Non-pigmented ciliary epithelial cell (primary cell): ENCODE measurements at places on chromosomes 2 and 18.

- DNase-seq: no peak
These were observed 2.0 kb downstream of the BCL11A start for GRCh38 chr2:60551240-60552077.

- no peak for DNase-seq
These were observed 30.6 kb downstream of the SDC1 start for GRCh38 chr2:20194097-20195015.

DNA sequence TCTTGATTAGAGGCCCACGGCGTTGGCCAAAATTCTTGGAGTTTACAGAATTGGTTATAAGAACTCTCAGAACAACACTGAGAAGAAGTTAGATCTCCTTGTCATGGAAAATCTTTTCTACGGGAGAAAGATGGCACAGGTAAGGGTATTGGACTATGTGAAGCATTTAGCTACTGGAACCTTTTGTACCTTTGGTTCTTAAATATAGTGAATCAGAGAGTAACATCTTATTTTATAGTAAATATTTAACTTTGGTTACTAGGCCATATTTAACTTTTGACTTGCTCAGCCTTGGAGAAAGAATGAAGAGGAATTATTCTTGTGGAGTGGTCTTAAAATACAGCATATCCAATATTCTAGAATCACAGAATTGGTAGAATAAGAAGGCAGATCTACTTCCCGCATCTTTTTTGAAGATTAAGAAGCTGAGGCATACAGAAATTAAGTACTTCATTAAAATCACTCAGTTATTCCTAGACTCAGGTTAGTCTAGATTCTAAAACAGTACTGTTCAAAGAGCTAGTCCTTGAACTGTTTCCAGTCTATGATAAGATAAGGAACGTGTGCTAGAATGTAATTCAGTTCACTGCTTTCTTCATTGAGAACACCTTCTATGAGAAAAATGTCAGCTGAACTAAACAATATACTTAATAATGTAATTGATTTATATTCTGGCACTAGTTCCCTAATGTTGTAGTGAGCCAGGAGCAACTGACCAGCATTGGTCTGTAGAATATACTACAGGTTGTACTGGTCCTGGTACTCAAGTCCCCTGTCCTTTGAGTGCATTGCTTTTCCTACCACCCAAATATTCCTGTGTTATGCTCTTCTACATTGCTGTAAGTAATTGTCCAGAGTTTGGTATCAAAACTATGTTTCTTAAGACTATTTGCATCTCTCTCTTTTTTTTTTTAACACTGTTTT lies 53.7 kb upstream of the PTH2R start:
- DNase-seq: no peak

DNA sequence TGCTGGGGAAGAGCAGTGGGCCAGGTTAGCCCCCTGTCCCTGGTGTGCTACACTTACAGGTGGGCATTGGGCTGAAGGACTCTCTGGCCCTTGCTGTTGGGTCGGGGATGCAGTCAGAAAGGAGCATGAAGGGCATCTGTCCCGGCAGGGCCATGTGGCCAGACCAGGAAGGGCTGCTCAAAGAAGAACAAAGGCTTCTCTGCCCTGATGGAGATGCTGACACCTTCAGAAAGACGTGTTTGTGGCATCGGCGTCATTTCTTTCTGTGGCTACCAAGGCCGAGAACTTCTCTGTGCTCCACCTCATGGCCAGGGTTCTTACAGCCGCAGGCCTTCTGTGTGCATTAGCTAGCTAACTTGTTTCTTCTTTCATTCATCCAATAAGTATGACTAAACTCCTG lies 239.1 kb downstream of the FAM210A start:
- no peak for DNase-seq

- DNase-seq: no peak
These were observed 33.7 kb upstream of the COL5A2 start for GRCh38 chr2:189213250-189213649.

DNA sequence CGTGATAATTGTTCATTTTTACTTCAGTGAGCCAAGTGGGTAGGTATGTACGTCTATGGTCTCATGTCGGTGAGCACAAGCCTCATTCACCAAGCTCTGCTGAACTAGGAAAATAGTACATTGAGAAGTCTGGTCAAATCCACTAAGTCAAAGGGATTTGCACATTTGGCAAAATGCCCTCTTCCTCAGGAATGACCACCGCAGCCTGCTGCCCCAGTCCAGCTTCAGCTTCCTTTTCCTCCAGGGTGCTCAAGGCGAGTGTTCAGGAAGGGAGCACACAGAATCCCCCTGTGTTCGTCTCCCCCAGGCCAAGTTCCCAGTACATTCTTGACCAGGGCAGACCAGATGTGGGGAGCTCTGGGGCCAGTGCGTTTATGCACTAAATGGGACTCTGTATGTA lies 23.0 kb downstream of the TCF7L1 start:
- peak; percentile 38 for DNase-seq

GRCh38 chr2:10482913-10483312 lies 34.8 kb upstream of the ODC1 start:
- no peak for DNase-seq

DNA sequence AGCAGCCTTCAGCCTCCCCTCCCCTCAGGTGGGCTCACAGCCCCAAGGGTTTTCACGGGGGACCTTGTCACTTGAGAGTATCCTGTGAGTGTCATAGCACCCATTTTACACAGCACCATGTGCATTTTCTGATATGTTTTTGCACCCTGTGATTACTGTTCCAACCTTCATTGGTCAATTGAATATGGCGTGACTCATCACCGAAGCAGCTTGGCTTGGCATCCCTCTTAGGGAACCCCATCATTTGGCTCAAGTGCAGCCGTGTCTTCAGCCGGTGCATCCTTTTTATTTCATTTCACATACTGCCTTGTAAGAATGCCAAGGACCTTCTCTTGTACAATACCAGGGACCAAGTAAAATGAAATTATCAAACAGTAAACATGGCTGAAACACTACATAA lies 57.6 kb downstream of the NPAS2 start:
- DNase-seq: no peak

- no peak for DNase-seq
These were observed 296.6 kb upstream of the RGPD4 start for GRCh38 chr2:107530046-107530445.

GRCh38 chr18:34726286-34727004 lies 16.3 kb downstream of the DTNA start:
- no peak for DNase-seq

- DNase-seq: peak; percentile 22
These were observed 318.1 kb downstream of the TRIB2 start for GRCh38 chr2:13034861-13035260.

DNA sequence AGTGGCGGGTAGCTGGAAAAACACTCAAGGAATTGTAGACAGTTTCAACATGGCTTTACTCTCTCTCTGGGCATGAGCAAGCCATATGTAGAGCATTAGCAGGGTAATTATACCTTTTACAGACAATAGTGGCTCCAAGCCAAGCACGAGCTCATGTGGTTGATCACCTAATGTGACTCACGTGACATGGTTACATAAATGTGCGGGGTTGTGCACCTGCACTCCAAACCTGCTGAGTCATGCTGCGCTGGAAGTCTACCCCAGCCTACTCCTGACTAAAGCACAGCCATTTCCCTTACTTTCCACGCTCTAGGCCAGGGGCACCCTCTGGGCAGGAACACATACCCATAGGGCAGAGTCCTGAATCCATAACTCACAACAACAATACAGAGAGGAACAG lies 232.8 kb downstream of the MBD5 start:
- no peak for DNase-seq

- no peak for DNase-seq
These were observed 12.7 kb upstream of the SERPINB7 start for GRCh38 chr18:63762518-63762917.

DNA sequence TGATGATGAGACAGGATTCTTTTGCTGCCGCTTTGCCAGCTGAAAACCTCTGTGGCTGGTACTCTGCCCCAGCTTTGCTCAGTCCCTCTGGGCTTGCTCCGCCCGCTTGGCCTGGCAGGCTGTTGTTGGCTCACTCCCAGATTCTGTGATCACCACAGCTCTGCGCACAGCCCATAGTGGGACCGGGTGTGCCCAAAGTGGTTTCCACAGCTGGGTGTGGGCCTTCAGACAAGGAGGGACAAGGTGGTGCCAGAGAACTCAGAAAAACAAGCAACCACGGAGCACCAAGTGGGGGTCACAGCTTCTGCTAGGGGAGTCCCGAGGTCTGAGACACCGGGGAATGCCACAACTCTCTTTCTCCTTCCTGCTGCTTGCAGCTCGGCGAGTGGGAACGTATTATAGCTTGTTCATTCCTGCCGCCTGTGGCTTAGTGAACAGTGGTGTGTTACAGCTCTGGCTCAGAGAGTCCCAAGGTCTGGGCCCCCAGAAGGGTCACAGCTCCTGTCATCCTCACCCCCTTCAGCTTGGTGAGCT lies 9.2 kb upstream of the KYNU start:
- no peak for DNase-seq

DNA sequence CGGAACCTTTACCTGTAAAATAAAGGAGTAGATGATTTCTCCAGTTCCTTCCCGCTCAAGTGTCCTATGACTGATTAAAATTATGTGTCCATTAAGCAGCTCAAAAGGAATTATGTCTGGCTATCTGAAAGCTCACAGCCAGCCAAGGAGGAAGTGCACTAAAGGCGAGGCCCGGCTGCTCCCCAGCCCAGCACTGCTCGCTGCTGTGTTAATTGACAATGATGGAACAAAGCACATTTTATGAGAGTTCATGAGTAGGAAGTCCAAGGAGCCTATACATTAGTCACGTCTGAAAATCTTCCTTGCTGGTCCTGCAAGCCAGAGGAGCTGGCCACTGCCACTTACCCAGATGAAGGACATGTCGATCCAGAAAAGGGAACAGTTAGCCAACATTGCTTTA lies 14.3 kb downstream of the TTC32 start:
- DNase-seq: no peak

GRCh38 chr2:157839822-157840221 lies 36.3 kb downstream of the ACVR1 start:
- no peak for DNase-seq

DNA sequence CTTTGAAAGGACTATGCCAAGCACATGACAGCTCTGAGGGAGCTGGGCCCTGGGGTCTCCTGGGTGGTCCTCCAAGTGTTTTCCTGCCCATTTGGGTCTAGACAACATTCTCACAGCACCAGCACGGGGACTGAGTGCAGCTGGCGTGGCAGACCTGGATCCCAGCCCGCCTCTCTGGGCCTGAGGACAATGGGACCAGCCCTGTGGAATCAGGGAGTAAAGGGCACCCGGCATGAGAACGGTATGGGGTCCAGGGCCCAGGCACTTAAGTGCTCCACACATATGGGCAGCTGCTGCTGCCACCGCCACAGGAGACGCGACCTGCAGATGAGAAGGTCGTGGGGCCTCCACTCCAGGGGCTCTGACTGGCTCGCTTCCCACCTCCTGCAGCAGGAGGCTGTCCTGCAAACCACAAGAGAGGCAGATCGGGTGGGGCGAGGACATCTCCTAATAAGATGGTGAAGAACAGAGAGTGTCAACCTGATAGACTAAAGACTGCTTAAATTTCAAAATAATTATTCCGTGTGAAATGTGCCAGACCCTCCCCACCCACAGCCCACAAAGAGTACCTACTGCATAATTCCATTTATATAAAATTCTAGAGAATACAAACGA lies 46.3 kb downstream of the FAM178B start:
- no peak for DNase-seq

- no peak for DNase-seq
These were observed 115.4 kb downstream of the GATA6 start for GRCh38 chr18:22284581-22285360.

GRCh38 chr2:26284132-26284531 lies 39.4 kb downstream of the HADHB start:
- peak; percentile 15 for DNase-seq

- no peak for DNase-seq
These were observed 25.5 kb downstream of the KLF7 start for GRCh38 chr2:207140265-207140664.

DNA sequence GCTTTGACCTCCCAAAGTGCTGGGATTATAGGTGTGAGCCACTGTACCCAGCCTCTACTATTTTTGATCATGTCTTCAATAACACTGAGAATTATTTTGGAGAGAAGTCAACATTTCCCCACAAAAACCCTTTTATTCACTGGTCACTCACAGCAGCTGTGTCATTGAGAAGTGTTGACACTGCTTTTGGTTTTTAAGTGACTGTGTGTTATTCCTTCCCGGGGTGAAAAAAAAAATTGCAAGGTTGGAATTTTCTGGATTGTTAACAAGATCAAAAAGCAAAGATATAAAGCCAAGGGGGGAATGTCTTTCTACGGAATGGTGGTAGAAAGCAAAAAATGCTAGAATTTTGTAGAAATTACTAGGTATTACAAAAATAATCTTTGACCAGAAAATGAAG lies 61.5 kb downstream of the TANC1 start:
- no peak for DNase-seq

GRCh38 chr2:126891681-126892500 lies 6.8 kb upstream of the TEX51 start:
- no peak for DNase-seq

DNA sequence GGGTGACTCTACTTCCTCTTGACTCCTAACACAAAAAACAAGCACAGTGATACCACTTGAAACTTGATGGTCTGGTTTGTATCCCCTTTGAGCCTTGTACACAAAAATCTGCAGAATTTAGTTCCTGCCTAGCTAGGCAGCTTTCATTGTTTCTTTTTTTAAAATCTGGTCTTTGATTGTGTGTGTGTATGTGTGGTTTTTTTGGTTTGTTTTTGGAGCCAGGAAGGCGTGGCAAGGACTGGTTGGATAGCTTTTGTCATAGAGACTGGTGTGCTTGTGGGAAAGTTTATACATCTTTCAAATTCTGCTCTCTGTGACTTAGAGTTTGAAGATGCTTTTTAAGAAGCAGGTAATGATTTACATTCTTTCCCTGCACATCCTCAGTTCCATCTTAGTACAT lies 127.4 kb downstream of the TANC1 start:
- DNase-seq: no peak

DNA sequence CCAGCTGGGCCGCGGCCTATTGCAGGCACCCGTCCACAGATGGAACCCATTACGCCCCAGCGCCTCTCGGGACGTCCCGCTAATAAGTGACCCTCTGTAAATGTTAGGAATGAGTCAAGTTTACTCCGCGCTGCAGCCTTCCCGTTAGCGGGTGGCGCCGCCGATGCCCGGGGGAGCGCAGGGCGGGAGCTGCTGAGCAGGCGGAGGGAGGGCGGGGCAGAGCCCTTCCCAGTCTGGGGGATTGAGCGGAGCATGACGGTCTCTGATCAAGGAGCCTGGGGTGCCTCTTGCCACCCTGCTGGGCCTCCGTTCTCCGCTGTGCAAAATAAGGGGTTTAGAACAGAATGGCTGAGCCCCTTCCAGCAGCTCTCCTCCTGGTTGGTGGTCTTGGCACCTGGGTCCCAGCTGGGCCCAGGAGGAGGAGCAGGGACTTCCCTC lies 10.5 kb downstream of the CROCC2 start:
- DNase-seq: no peak

GRCh38 chr2:218368621-218369153 lies 12.0 kb downstream of the CATIP start:
- DNase-seq: no peak

GRCh38 chr2:105691947-105692390 lies 52.7 kb upstream of the NCK2 start:
- DNase-seq: no peak
